ENCODE measurements at places on chromosomes 5 and 9.

DNA sequence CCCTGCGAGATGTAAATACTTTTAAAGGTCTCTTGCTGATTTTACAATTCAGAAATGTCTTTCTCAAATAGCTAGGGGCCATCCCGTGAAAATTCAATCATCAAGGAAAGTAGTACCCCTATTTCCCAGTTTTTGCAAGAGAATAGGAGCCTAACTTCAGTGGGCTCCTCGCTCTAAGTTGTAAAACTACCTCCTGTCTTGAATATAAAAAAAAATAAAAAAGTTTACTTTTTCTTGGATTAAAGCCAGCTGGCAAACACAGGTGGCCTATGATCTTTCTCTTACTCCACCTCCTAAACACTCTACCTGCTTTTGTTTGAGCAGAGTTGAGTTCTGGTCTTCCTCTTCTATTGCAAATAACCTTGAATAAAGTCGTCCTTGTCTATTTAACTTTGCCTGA lies 79.4 kb downstream of the SLCO4C1 start:
- no peak for DNase-seq

DNA sequence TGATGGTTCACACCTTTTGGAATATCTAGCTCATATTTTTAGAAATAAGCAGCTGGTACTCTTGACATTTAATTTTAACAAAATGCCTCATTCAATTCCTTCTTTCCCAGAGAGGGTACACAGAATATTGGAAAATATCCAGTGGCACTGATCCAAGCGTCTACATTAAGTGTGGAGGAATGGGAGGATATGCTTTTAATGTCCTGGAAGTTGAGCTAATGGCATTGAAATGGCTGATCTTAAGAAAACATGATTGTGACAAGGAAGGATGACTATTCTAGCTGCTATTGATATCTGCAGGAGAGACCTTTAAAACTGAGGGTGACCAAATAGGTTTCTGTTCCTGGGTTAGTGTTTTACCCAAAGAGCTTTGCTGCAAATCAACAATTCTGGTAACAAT lies 30.0 kb downstream of the ZNF366 start:
- no peak for DNase-seq

GRCh38 chr5:147303976-147304375 lies 69.2 kb downstream of the STK32A start:
- DNase-seq: peak; percentile 83

DNA sequence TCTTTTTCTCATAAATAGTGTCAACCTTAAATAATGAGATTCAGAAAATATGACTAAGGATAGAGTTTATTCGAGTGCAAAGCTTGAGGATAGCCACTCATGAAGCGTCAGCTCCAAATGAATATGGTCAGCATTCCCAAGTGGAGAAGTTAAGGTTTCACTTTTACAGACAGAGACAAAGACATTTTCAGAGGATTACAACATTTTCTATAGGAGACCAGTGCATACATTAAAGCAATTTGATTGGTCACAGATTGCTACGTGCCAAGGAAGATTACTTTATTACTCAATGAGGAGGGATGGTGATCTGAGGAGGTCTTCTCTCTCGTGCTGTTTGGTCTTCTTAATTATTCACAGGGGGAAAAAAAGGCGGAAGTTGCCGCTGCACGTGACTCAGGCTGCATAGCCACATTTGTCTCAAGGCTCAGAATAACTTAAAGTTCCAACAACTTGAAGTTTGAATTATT lies 60.1 kb upstream of the SPATA31C2 start:
- DNase-seq: no peak

- no peak for DNase-seq
These were observed 84.5 kb downstream of the FGF1 start for GRCh38 chr5:142601432-142601831.

GRCh38 chr5:10420932-10421331 lies 20.7 kb upstream of the ROPN1L start:
- DNase-seq: peak; percentile 50

GRCh38 chr9:126844085-126844484 lies 16.4 kb upstream of the ZBTB34 start:
- peak; percentile 85 for DNase-seq

GRCh38 chr5:6746244-6746643 lies 33.0 kb downstream of the TENT4A start:
- no peak for DNase-seq

- DNase-seq: peak; percentile 36
These were observed 441.8 kb upstream of the TLE4 start for GRCh38 chr9:79129865-79130480.

DNA sequence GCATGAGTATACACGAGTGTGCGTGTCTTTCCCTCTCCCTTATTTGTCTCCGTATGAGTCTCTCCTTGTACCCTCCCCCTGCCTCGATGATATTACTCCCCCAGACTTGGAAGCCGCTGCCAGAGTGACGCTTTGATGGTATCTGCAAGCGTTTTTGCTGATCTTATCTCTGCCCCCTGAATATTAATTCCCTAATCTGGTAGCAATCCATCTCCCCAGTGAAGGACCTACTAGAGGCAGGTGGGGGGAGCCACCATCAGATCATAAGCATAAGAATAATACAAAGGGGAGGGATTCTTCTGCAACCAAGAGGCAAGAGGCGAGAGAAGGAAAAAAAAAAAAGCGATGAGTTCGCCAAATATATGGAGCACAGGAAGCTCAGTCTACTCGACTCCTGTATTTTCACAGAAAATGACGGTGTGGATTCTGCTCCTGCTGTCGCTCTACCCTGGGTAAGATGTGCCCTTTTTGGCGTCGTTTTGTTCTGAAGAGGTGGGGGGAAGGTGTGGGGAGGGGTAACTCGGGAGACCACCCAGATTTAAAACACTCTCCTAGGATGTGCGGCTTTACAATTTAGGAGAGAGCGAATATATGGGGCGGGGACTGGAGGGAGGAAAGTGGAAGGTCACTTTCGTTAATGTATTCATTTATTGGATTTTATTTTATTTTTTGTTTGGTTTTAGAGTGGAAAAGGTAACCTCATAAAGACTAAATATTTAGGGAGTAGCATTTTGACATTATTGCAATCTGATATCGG lies at the start of gene GABRG2:
Gene GABRG2, plus strand, starts transcription at position 119 of the 757 bp plus-strand sequence. Its CDS starts 227 bp downstream, at position 346.
- DNase-seq: no peak

DNA sequence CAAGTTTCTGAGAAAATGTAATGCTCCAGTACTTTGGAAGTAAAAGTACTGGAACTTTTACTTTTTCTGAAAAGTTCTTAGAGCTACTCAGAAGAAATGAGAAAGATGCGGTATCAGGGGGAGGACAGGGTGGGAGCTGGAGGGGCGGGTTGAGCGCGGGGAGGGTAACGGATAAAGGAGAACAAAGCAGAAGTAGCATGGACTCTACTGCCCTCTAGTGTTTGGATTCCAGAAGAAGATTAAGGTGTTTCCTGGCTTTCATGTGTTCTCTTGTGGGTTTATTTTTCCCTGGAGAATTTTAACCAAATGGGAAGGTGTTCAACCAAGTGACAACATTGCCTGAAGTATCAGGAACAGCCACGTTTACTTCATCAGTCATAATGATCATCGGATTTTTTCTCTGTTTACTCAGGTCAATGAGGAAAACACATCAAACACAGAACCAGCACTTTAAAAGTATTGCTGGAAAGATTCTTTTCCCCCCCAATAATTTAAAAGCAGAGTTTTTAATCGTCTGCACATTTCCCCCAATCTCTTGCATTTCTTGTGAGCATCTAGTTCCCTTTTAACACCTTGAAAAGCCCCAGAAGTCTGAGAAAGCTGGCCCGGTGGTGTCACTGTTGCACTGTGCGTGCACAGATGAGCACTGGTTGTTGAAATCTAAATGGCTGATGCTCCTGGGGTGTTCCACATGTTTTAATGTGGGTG lies 190.6 kb downstream of the MPDZ start:
- peak; percentile 39 for DNase-seq

DNA sequence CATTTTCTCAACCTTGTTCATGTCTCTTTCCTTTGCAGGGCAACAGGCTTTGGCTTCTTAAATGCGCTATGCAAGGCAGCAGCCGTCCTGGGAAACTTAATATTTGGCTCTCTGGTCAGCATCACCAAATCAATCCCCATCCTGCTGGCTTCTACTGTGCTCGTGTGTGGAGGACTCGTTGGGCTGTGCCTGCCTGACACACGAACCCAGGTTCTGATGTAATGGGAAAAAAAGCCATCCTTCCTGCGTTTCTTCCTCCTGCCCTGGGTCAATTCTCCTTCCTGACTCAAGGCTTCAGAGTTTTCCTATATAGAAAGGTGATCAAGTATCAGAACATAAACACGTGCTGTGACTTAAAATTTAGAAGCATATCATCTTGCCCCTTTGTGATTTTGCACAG lies 77.8 kb upstream of the IQGAP2 start:
- no peak for DNase-seq

GRCh38 chr5:152723482-152723881 lies 318.4 kb upstream of the NMUR2 start:
- no peak for DNase-seq

DNA sequence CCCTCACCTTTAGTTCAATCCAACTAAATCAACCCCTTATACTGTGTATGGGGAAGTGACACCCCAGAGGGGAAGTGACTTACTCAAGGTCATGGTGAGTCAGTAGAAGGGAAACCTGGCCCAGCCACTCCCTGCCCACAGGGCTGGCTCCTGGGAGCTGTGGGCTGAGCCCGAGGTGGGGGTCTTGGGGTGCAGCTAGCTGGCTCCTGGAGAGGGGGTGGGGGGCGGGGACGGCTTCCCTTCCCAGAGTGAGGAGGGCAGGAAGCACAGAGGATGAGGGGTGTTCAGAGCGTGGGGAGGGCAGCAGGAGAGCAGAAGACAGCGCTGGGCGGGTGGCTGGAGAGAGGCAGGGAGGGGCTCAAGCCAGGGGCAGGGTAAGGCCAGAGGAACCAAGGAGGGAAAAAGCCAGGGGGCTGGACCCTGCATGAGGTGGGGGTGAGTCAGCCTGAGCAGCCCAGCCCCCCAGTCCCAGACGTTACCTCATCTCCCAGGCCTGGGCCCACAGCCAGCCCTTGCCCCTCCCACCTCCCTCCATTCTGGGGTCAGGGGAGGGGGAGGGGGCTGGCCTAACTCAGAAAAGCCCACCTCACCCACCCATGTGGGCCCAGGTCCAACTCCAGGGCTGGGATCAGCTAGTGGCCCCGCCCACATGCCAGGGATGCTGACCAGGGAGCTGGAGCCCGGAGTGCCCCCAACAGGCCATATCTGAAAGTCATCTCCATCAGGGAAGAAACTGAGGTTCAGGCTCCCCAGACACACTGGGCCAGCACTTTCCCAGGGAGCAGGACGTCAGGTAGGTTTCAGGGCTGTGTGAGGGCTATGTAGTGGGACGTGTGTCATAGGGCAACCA lies 2.8 kb downstream of the PDLIM7 start:
- peak; percentile 97 for DNase-seq

GRCh38 chr5:150481972-150482406 lies 25.9 kb upstream of the NDST1 start:
- no peak for DNase-seq

GRCh38 chr9:130478736-130479575 lies 34.2 kb downstream of the ASS1 start:
- no peak for DNase-seq

- DNase-seq: no peak
These were observed 2.8 kb downstream of the SLC25A25 start for GRCh38 chr9:128070874-128071273.

DNA sequence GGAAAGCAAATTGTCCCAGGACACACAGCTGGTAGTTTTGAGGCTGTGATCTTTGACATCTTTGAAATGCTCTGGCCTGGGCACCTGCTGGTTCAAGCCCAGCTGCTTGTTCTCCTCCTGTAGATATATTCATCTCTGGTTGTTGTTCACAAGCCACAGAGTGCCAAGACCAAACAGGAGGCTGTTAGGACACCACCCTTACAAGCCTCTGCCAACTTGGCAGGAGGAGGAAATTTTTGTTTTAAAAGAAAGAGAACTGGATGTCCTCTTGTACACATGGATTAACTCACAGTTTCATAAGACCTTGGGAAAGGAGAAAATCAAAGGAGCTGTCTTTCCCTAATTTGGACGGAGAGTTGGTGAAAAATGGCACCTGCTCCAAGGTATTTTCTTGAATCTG lies 8.5 kb upstream of the ZFP62 start:
- DNase-seq: no peak

DNA sequence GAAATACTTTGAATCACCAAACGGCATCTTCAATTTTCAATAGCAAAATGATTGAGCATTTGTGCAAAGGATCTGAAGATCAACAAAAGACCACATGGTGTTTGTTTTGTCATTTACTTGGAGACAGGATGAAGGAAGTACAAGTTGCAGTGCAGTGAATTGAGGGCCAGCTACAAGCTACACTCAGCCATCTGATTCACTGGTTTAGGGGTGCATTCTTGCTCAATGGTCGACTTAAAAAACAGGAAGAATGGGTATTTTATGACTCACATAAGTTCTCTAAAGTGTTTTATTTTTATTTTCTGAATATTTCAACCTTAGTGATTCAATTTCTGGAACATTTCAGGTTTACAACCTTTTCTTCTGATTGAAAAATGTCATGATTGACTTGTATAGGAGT lies 412.1 kb upstream of the ADAMTSL1 start:
- DNase-seq: no peak

GRCh38 chr5:96743805-96744204 lies 63.9 kb downstream of the ERAP1 start:
- DNase-seq: no peak

DNA sequence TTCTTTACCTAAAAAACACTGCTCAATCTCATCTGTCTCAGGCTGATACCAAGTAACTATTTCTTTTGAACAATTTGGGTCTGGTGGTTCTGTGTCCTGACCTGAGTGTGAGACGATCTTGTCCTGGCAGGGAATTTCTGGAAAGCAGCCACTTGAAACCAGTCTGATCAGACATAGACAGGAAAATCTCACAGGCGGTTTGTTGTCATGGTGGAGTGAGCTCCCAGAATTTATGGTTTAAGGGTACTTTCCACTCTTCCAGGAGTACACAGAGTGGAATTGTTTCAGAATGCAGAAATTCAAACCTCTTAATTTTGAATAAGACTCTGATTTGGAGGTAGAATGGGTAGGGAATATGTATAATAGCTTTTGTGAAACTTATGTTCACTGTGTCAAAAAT lies 268.2 kb downstream of the ISL1 start:
- peak; percentile 76 for DNase-seq

DNA sequence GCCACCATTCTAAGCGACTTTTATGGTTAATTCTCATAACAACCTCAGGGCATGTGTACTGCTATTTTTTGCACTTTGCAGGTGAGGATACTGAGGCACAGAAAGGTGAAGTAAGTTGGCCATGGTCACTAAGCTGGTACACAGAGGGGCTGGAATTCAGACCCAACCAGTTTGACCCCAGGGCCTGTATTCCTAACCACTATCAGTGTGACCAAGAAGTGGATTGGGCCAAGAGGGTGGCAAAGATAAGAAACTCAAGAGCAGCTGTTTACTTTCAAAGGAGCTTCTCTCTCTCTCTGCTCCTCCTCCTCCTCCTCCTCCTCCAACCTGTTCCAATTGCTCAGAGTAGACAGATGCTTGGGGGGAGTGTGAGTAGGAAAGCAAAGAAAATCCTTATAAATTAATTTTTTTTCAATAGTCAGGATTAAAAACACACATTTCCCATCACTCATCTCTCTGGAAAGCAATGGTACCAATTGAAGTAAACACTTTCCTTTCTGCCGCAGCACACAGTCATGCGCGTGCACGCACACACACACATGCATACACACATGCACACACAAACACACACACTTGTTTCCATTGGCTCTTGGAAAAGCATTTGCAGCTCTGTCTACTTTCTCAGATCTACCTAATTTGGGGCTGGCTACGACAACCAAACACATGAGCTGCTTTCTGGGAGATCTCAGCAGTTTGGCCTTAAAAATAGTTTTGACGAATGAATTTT lies 736.7 kb upstream of the WWC1 start:
- no peak for DNase-seq

GRCh38 chr5:15499528-15500324 lies at the start of gene FBXL7:
Gene FBXL7, plus strand, starts transcription at chr5:15500180.
- peak; percentile 63 for DNase-seq

Data from RCC 7860 (cell line).